ENCODE measurements at places on chromosomes 4 and X.

GRCh38 chrX:66579219-66579618, 59.7 kb downstream of the EDA2R start:
- no peak for DNase-seq

DNA sequence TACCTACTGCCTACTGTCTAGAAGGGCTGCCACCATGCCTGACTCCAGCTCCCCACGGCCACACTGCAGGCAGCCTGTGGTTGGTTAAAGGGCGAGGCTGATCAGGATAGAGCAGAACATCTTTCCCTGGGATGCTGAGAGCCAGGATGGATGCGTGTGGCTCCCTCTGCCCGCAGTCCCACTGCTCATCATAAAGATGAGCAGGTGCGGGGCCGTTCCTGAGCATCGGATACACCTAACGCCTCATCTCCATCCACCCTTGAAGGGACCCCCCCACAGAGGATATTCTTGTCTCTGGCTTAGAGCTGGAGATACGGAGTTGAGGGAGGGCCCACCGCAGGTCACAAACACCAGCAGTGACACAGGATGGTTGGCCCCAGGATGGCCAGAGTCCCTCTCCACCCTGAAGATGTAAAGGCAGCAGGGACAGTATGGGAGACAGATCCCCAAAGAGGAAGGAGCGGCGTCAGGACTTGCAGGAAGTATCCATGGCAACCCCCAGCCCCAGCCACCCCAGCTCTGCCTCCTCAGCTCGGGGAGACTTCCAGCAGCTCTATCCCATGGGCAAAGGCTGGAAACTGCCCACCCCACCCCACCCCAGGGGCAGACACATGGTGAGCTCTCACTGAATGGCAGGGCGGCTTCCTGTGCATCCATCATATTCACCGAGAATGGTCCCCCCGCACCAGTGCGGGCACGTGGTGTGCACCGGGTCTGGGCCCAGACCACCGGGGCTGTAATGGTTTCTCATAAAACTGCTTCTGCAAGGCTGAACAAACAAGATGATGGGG, 19.3 kb downstream of the PPP2R2C start:
- DNase-seq: no peak

DNA sequence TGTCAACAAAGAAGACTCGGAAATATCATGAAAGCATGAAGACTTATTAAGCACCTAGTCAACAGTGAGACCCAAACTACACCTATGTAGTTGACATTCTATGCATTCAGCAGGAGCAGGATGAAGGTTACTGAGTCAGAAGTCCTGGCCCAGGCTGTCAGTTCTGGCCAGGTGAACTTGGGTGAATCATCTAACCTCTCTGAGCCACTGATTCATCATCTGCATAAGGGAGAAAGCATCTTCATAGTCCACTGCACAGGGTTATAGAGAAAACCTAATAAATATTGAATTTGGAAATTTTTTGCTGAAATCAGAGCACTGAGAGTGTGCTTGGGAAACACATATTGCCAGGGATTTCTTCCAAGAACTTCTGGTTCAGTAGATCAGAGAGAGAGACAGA, 296.0 kb upstream of the SFRP2 start:
- no peak for DNase-seq

GRCh38 chr4:26583538-26583864, 383 bp upstream of the TBC1D19 start:
- DNase-seq: no peak

DNA sequence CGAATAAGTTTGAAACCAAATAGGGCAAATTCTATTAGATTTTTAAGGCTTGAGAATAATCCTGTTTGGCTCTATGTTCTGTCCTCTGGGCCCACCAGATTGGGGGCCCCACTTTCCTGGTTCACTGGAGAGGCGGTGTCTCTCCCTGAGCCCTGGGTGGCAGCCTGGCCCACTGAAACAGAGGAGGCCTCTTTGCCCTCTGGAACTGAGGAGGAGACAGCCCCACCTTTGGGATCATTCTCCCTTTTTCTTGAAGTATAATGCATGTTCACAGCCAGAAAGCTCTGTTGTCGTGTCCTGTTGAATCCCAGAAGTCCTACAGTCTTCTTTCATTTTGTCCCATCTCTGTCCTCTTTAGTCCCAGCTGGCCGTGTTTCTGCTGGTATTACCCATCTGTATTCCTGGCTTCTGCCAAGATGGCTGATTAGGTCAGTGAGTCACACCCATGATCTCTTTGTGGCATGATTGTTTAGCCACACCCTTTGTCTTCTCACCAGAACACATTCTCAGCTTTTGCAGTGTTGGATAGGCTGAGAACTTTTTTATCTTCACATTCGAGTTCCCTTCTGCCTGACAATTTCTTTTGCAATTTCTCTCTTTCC, 8.1 kb upstream of the TBC1D25 start:
- DNase-seq: no peak

- no peak for DNase-seq
Measured at GRCh38 chr4:155241225-155241624, 32.8 kb downstream of the NPY2R start.

DNA sequence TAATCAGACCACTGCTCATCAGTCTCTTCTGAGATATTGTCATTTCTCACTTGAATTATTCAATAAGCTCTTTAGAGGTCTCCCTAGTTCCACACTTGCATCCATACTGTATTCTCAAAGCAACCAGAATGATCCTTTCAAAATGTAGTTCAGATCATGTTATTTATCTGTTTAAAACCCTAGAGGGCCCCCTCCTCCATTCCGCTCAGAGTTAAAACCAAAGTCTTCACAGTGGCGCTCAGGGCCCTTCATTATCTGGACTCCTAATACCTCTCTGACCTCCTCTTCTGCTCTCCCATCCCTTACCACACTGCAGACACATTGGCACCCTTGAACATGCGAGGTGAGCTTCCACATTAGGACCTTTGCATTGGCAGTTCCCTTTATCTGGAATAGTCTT, 32.7 kb upstream of the HPGDS start:
- DNase-seq: no peak
